ENCODE measurements at places on chromosomes 16 and 17. TPM values are rescaled to one million over a fixed set of nuclear protein-coding genes. Genes with fewer than 3 reads are reported as not detected.

The ULK2 gene
- 23.0 TPM for total RNA-seq

The TEX14 gene
- total RNA-seq = 0.15 TPM

The MARVELD3 gene
- 5.5 TPM for total RNA-seq

The CRYBA1 gene
- total RNA-seq = not detected

The CDK12 gene
- 111 TPM for total RNA-seq

The HID1 gene
- total RNA-seq = 23.1 TPM

The SCGB1C2 gene
- not detected for total RNA-seq

- no peaks in the 10 kb centered on the region for H3K36me3 ChIP-seq
- H3K27ac ChIP-seq = no peak overlapping the region
- no peak for DNase-seq
- H3K27me3 ChIP-seq = no peaks in the 10 kb centered on the region
- no peak overlapping the region for H3K4me3 ChIP-seq
Measured at GRCh38 chr16:85940214-85940613, 41.3 kb downstream of the IRF8 start.

- H3K36me3 ChIP-seq = no peaks in the 10 kb centered on the region
- no peaks in the 10 kb centered on the region for H3K27me3 ChIP-seq
- DNase-seq = no peak
- no peak overlapping the region for H3K4me3 ChIP-seq
- no peak overlapping the region for H3K27ac ChIP-seq
- H3K4me1 ChIP-seq = no peaks in the 10 kb centered on the region
Measured at GRCh38 chr16:6104428-6104827, 1006.8 kb upstream of the EEF2KMT start.

- no peaks in the 10 kb centered on the region for H3K36me3 ChIP-seq
- no peak overlapping the region for H3K4me3 ChIP-seq
- H3K27me3 ChIP-seq = no peaks in the 10 kb centered on the region
- H3K27ac ChIP-seq = no peak overlapping the region
- H3K4me1 ChIP-seq = no peaks in the 10 kb centered on the region
Measured at GRCh38 chr17:72677108-72677507, 415.4 kb downstream of the SLC39A11 start.

DNA sequence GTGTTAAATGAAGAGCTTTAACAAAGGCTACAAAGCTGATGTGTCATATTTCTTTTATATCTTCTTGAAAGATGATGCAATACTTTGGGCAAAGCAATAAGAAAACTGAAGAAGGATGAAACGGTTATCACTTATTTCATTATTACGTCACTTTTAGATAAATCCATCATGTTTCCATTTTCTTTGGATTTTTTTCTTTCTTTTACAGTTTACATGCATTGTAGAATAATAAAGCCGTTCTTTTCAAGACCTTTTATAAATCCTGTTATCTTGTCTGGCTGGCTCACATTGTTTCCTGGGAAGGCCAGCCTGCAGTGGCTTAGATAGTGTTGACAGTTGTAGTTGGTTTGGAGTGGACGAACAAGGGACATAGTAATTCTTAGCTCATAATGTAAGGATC, 28.9 kb downstream of the TANC2 start:
- no peaks in the 10 kb centered on the region for H3K36me3 ChIP-seq
- no peaks in the 10 kb centered on the region for H3K27me3 ChIP-seq
- no peak for DNase-seq
- H3K4me1 ChIP-seq = peaks cover 10% of the 10 kb centered on the region
- H3K27ac ChIP-seq = no peak overlapping the region
- H3K4me3 ChIP-seq = no peak overlapping the region

GRCh38 chr16:4214215-4214621, 27.7 kb downstream of the SRL start:
- no peak overlapping the region for H3K27ac ChIP-seq
- no peak for DNase-seq
- peaks cover 27% of the 10 kb centered on the region for H3K4me1 ChIP-seq
- H3K36me3 ChIP-seq = no peaks in the 10 kb centered on the region
- no peak overlapping the region for H3K4me3 ChIP-seq

- peaks cover 17% of the 10 kb centered on the region for H3K4me1 ChIP-seq
- H3K27me3 ChIP-seq = no peaks in the 10 kb centered on the region
Measured at GRCh38 chr17:49515196-49515770, 20.2 kb downstream of the NGFR start.

GRCh38 chr17:82786427-82786826, 34.6 kb downstream of the TBCD start:
- no peak overlapping the region for H3K27ac ChIP-seq
- H3K36me3 ChIP-seq = no peaks in the 10 kb centered on the region
- no peak for DNase-seq
- no peak overlapping the region for H3K4me3 ChIP-seq

GRCh38 chr17:49191409-49191916, 18.9 kb downstream of the GNGT2 start:
- DNase-seq = no peak
- H3K4me1 ChIP-seq = peaks cover 13% of the 10 kb centered on the region
- H3K27me3 ChIP-seq = no peaks in the 10 kb centered on the region
- peak overlapping the region; percentile 97 for H3K27ac ChIP-seq
- no peaks in the 10 kb centered on the region for H3K36me3 ChIP-seq

DNA sequence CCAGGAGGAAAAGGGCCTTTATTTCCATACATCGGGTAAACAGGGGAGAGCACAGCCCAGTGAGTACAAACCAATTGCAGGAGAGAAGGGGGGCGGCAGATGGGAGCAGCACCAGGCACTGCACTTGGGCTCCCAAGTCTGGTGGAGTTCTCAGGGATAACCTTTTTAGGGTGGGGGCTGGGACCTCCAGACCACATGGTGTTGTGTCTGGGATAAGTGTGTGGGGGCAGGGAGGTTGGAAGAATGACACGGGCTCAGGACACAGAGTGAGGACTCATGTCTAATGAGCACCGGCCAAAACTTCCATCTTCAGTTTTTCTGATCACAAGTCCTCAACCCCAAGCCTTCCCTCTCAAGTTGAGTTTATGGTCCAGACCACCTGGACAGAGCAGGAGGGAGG, 30.6 kb downstream of the PIPOX start:
- no peaks in the 10 kb centered on the region for H3K36me3 ChIP-seq
- DNase-seq = no peak
- no peak overlapping the region for H3K4me3 ChIP-seq
- no peaks in the 10 kb centered on the region for H3K27me3 ChIP-seq
- peaks cover 2% of the 10 kb centered on the region for H3K4me1 ChIP-seq

GRCh38 chr17:36001862-36002603, 680 bp upstream of the CCL15 start:
- H3K36me3 ChIP-seq = no peaks in the 10 kb centered on the region
- no peaks in the 10 kb centered on the region for H3K27me3 ChIP-seq
- no peak overlapping the region for H3K27ac ChIP-seq
- no peaks in the 10 kb centered on the region for H3K4me1 ChIP-seq
- no peak overlapping the region for H3K4me3 ChIP-seq

GRCh38 chr17:7887038-7887481, 1.5 kb upstream of the CHD3 start:
- H3K36me3 ChIP-seq = no peaks in the 10 kb centered on the region
- H3K27me3 ChIP-seq = no peaks in the 10 kb centered on the region
- peak overlapping the region; percentile 94 for H3K27ac ChIP-seq
- no peak for DNase-seq

DNA sequence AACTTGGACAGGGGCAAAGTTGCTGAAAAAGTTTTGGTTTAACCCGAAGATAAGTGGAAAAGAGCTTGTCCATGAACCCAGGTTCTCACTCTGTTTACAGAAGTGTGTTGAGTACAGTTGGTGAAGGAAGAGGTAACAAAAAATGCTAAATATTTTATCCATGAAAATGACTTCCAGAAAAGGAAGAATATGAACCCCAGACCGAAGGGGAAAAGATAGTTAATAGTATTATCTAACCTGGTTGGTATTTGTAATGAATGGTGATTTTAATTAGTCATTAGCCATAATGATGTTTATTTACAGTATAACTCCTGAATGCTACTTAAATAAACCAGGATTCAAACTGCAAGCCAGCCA, 574 bp upstream of the TMEM106A start:
- H3K4me1 ChIP-seq = peaks cover 24% of the 10 kb centered on the region
- DNase-seq = no peak
- H3K4me3 ChIP-seq = peak overlapping the region; percentile 70

- no peaks in the 10 kb centered on the region for H3K36me3 ChIP-seq
- no peak for DNase-seq
- H3K27ac ChIP-seq = no peak overlapping the region
- H3K4me3 ChIP-seq = no peak overlapping the region
- no peaks in the 10 kb centered on the region for H3K4me1 ChIP-seq
- no peaks in the 10 kb centered on the region for H3K27me3 ChIP-seq
Measured at GRCh38 chr16:17409894-17410293, 60.9 kb downstream of the XYLT1 start.

- DNase-seq = no peak
- H3K4me1 ChIP-seq = no peaks in the 10 kb centered on the region
- H3K4me3 ChIP-seq = no peak overlapping the region
- H3K27ac ChIP-seq = no peak overlapping the region
- H3K36me3 ChIP-seq = no peaks in the 10 kb centered on the region
Measured at GRCh38 chr17:20284570-20285295, 182.6 kb downstream of the LGALS9B start.

- no peak overlapping the region for H3K4me3 ChIP-seq
- no peak overlapping the region for H3K27ac ChIP-seq
- H3K4me1 ChIP-seq = peaks cover 78% of the 10 kb centered on the region
- DNase-seq = peak; percentile 89
Measured at GRCh38 chr16:89410794-89411309, 79.5 kb downstream of the ANKRD11 start.

GRCh38 chr17:28693869-28694268, 17.8 kb downstream of the PROCA1 start:
- H3K27me3 ChIP-seq = no peaks in the 10 kb centered on the region
- H3K27ac ChIP-seq = no peak overlapping the region
- H3K4me1 ChIP-seq = no peaks in the 10 kb centered on the region

DNA sequence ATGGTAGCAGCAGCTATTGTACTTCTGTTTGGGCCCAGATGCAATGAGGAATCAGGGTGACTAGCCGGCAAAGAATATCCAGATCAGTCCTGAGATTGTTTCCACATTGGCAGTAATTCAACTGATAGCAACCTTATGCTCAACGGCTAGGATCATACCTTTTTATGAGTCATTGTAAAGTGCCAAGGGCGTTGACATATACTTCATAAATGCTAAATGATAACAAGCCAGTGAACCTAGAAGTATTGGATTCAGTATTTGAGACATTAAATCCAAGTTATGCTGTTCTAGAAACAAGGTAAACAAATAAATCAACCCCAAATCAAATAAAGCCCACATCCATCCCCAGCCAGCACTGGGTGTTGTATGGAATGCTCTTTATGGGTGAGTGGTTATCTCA, 207.1 kb upstream of the ZFHX3 start:
- no peaks in the 10 kb centered on the region for H3K36me3 ChIP-seq
- no peak for DNase-seq
- no peak overlapping the region for H3K4me3 ChIP-seq
- H3K27ac ChIP-seq = no peak overlapping the region
- no peaks in the 10 kb centered on the region for H3K27me3 ChIP-seq

- peaks cover 20% of the 10 kb centered on the region for H3K4me1 ChIP-seq
- no peak overlapping the region for H3K27ac ChIP-seq
- H3K27me3 ChIP-seq = no peaks in the 10 kb centered on the region
- peak overlapping the region; percentile 93 for H3K4me3 ChIP-seq
Measured at GRCh38 chr16:11251525-11252481, 4.2 kb downstream of the SOCS1 start.

DNA sequence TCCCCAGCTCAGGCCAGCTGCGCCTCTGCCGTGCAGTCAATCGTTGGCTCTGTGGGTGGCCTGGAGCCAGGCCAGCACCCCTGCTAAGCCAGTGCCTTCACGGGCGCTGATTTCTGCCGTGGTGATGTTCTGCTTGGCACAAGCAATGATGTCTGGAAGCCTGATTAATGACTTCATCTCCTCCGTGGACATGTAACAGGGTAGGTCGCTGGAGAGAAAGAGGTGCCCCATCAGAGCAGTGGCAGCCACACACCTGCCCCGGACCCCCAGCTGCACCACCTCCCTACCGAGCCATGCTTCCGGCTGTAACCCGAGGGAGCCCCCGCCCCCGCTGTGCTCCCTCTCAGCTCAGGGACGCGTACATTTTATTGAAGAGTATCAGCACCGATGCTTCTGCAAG, 1.9 kb downstream of the ARL16 start:
- H3K27ac ChIP-seq = no peak overlapping the region
- DNase-seq = no peak
- H3K4me3 ChIP-seq = no peak overlapping the region
- peaks cover 31% of the 10 kb centered on the region for H3K4me1 ChIP-seq
- H3K36me3 ChIP-seq = peaks cover 9% of the 10 kb centered on the region

- H3K4me3 ChIP-seq = no peak overlapping the region
- H3K36me3 ChIP-seq = no peaks in the 10 kb centered on the region
- H3K4me1 ChIP-seq = peaks cover 8% of the 10 kb centered on the region
- H3K27me3 ChIP-seq = peaks cover 54% of the 10 kb centered on the region
Measured at GRCh38 chr16:86565181-86565631, 1.4 kb upstream of the FOXC2 start.

DNA sequence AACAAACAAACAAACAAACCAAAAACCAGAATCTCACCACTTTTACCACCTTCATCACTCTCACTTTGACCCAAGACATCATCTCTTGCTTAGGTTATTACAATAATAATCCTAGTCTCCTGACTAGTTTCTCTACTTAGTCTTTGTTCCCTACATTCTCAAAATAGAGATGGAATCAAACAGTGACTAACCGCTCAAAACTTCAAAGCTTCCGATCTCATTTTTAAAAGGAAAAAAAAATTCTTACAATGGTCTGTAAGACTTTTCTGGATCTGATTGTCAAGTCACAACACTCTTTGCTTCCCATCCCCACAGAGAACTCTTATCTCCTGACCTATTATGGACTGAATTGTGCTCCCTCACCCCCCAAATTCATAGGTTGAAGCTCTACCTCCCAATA, 60.9 kb downstream of the SPAG9 start:
- no peaks in the 10 kb centered on the region for H3K36me3 ChIP-seq
- DNase-seq = no peak
- no peak overlapping the region for H3K27ac ChIP-seq
- H3K4me3 ChIP-seq = no peak overlapping the region

DNA sequence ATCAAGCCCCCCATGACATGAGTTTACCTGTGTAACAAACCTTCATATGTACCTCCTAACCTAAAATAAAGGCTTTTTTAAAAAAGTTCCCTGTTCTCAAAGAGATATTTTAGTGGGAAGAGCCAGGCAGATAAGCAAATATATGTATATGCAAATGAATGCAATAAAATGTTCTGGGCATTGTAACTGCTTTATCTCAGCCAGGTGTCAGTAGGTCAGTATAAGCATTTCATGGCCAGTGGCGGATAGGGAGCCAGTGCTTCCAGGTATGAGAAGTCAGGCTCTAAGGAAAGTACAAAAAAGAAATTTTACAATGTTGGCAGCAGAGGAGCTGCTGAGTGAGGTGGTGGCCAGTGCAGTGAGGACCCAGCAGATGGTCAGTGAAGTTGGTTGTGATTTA, 53.9 kb downstream of the TNRC6C start:
- H3K27me3 ChIP-seq = no peaks in the 10 kb centered on the region
- no peaks in the 10 kb centered on the region for H3K4me1 ChIP-seq
- no peak overlapping the region for H3K4me3 ChIP-seq
- H3K36me3 ChIP-seq = peaks cover 4% of the 10 kb centered on the region
- H3K27ac ChIP-seq = no peak overlapping the region
- no peak for DNase-seq

All from upper lobe of left lung (tissue), 6 donors.